ENCODE measurements at places on chromosomes 3 and 15.

DNA sequence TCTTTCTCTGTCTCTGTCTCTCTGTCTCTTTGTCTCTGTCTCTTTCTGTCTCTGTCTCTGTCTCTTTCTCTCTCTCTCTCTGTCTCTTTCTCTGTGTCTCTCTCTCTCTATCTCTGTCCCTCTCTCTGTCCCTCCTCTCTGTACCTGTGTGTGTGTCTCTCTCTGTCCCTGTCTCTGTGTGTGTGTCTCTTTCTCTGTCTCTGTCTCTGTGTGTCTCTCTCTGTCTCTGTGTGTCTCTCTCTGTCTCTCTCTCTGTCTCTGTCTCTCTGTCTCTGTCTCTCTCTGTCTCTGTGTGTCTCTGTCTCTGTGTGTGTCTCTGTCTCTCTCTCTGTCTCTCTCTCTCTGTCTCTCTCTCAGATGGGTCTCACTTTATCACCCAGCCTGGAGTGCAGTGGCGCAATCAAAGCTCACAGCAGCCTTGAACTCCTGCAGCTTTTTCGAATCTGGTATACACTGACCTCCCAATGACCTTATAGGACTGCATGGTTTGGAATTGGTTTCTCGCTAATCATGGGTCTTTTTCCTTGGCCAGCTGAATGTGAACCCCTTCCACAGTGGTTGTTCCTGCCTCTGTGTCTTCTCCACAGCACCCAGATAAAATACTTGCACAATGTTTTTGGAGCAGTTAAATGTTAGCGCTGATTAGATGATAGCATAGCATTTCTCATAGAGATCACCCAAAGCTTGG is 102.6 kb upstream of the KLHL25 start:
- DNase-seq: peak; percentile 20

DNA sequence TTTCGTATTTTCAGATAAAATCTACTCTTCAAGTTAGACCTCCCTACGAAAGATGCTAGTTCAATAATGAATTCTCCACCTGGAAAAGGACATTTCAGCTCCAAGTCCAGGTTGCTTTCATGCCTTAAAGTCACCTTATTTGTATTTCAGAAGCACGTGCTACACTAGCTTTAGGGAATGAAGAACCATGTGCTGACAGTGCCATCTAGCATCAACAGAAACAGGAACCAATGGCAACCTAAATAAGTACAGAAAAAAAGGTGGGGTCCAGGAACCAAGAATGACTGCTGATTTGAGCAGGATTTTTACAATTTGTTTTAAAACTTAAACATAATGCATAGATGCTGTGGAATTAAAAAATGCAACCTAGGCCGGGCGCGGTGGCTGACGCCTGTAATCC is 77.6 kb upstream of the SNRPN start:
- no peak for DNase-seq

DNA sequence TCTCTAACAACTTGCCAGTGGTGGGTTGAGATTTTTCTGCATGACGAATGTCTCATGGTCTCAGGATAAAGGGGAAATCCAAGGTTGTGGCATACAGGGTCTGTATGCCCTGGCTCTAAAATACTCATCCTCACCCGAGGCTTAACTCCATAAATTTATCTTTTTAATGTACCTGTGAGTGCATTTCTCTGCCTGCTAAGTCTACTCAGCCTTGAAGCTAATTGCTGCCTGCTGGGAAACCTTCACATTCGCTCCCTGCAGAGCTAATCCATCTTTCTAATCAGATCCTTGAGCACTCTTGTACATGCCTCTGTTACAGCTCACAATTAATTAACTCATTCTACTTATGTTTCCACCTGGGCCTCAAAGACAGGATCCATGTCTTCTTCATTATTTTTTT is 93.8 kb downstream of the CMSS1 start:
- DNase-seq: peak; percentile 98

GRCh38 chr15:28885630-28886430 is at the start of gene APBA2:
APBA2 (plus strand) TSS chr15:28885974; CDS start chr15:29053885, 167,911 bp downstream.
- peak; percentile 72 for DNase-seq

- no peak for DNase-seq
Observed at GRCh38 chr3:126105691-126106187, 21.8 kb upstream of the SLC41A3 start.

GRCh38 chr3:32313723-32314473 is 75.4 kb downstream of the CMTM8 start:
- DNase-seq: no peak

- DNase-seq: no peak
Observed at GRCh38 chr3:132167870-132168269, 133.1 kb upstream of the CPNE4 start.

DNA sequence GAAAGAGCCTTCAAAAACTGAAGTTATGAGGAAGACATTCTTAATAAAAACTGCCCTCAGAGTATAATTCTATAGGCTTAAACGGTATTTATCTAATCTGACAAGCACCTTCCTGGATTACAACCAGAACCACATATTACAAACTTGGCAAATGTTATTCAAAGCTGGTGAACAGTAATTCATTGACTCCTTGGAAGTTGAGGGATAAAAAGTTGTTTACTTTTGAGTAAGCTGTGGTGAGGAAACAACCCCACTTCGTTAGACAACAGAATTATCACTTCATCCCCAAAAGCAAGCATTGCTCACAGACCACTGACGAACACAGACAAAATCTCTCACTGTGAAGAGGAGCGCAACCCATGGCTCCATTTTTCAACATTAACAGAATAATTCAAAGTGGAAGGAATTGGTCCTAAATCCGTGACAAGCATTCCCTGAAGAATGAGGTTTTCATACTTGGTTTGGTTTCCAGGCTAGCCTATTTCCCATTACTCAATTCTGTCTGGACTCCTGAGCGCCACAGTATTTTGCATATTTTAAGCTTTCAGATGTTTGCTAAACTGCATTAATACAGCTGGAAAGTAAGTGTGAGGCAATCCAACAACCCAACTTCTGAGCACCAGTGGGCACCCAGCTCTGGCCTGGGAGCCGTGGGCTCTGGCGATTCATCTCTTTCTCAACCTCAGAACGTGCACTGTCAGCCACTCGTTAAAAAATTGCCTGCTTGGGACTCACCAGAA is 32.7 kb downstream of the LRIG1 start:
- no peak for DNase-seq

DNA sequence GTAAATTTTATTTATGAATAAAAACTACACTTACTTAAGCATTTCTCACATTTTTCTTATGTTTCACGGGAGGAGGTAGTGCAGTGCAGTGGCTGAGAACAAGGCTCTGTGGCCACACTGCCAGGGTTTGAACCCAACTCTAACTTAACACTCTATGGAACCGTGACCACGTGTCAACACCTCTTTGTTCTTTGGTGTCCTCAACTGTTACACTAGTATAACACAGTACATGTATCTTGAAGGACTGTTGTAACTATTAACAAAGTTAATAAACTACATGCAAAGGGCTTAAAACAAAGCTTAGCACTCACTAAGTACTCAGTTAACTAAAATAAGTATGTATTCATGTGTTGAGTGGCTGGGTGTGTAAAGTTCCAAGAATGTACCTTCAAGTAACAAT is 19.5 kb downstream of the CD47 start:
- no peak for DNase-seq

- DNase-seq: no peak
Observed at GRCh38 chr3:129231331-129232119, 17.9 kb upstream of the COPG1 start.

- peak; percentile 82 for DNase-seq
Observed at GRCh38 chr3:69094467-69095205, 9.9 kb downstream of the ARL6IP5 start.

DNA sequence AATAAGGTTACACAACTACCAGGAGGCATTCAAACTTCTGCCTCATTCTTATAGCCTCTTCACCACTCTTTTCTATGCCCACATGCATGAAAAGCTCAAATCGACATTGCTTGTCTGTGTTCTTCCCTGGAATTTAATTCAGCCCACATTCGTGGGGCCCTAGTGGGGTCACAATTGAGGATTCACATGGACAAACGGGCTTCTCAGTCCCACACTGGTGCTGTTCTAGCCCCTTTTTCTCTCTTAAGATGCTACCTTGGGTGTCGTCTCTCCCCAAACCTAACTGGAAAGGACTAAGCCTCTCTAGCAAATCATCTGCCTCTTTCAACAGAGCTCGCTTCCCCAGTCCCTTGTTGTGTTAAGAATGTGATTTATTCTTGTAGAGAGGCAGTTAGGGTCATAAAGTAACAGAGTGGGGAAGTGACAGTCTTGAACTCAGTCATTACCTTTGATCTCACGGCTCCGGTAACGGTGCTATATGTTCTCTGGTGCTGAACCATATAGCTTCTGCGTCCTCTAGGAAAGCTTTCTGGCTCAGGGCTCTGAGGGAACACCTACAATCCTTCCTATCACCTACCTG is 4.9 kb downstream of the LPP start:
- no peak for DNase-seq

DNA sequence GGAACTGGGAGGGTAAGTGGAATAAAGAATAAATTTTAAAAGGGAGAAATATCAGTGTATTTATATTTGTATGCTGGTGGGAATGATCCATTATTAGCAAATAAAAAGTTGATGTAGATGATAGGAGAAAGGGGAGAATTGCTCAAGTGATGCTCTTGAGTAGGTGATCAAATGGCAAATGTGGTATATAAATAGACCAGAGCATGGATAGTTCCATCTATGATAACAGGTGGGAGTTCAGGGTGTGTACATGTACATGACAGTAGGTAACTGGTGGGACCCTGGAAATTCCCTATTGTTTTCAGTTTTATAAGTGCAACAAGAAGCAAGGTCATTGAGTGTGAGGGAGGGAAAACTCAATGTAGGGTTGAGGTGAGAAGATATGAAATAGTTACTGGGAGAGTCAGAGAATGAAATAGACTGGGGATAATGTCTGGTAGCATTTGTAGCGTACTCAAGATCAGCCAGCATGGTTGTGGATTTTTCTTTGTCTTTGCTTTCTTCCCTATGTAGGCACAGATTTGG is 31.3 kb upstream of the EBLN2 start:
- DNase-seq: no peak

GRCh38 chr15:25653371-25653770 is 209.8 kb downstream of the ATP10A start:
- DNase-seq: no peak

DNA sequence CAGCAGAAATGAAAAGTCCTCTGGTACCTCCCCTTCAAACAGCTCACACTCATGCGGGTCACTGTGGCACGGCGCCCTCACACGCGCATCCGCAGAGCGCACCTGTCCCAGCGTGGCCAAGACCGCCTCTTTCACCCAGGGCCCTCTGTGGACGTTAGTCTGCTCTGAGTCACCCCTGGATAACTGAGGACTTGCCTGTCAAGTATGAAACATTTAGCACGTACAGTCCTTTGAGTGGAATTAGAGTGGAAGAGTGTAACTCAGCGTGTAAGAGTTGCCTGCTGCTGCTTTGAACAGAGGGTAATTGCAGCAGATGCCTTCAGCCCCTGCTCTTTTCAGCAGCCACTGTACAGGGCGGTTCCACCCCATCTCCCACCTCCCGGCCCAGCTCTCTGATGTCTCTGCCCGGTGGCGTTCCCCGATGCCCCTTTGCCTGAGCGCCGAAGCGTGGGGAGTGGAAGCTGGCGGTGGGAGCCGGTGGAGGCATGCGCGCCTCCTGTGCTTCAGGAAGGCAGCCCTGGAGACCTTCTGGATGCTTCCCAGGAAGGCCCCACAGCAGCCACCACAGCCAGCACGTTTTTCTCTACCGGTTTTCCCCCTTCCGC is 23.0 kb downstream of the CPN2 start:
- DNase-seq: no peak

GRCh38 chr3:150216041-150216811 is 191.9 kb upstream of the TSC22D2 start:
- no peak for DNase-seq

- no peak for DNase-seq
Observed at GRCh38 chr15:30958219-30958618, 33.2 kb downstream of the MTMR10 start.

GRCh38 chr3:42120866-42121265 is 29.7 kb downstream of the TRAK1 start:
- DNase-seq: no peak

DNA sequence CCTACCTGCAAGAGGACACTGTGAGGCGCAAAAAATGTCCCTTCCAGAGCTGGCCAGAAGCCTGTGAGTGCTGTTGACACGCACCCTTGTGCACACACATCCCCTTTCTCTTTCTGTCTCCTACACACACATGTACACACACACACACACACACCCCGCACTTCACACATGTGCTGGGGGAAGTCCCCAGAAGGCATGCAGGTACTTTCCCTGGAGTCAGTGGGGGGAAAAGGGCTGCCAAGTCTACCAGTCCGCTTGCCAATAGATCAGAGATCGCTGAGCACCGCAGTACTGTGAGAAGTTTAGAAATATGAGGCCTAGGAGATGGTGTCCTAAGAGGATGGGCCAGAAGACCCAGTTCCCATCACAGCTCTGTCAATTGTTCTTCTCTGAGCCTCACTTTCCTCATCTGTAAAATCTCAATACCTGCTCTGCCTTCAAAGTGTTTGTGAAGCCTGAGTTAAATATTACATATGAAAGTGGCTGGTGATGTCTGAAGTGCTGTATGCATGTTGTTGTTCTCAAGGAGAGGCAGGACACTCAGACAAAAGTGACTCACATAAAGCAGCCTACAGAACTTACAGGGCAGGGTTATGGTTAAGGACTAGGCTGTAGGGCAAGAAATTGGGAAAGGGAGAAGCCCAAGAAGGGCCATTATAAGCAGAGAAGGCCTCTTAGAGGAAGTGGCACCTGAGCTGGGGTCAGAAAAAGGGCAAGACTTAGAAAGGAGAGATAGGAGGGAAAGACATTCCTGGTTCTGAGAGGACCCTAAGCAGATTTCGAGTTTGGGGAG is 6.8 kb downstream of the IL17RE start:
- DNase-seq: no peak

DNA sequence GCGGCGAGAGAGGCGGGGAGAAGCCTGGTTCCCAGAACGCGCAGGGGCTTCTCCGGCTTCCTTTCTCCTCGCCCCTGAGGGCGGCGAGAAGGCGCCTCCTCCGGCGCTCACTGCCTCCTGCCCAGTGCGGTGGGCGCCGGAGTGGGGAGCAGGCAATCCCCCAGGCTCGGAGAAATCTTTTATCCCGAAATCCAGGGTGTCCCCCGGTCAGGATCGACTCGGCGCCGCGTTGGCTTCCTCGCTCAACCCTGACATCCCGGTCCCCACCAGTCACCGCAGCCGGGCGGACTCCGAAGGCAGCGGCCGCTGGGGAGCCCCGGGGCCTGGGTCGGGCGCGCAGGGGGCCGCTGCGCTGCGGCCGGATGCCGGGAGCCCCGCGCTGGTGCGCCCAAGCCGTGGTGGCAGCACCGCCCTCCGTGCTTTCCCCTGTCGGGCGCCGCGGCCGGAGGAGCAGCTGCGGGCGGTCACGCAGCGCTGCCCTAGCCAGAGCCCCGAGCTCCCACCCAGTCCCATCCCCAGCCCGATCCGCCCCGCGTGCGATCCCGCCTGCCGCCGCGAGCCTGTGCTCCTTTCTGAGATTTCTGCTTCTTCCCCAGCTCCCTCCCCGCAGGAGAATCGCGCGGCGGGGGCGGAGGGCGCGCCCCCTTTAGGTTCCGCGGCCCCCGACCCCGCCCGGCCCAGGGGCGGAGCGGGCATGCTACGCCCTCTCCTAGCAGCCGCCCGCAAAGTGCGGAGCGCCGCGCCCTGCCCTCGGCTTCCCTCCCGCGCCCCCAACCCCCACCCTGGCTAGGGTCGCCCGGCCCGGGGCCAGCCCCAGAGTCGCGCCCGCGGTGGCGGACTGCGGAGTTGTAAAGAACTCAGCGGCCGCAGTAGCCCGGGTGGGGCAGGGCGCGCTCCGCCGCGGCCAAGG is 683 bp upstream of the CACNA2D3 start:
- DNase-seq: peak; percentile 32

- no peak for DNase-seq
Observed at GRCh38 chr15:70480196-70480856, 283.0 kb downstream of the UACA start.

- DNase-seq: no peak
Observed at GRCh38 chr3:154829929-154830328, 250.2 kb upstream of the MME start.

Measured in NCI-H82 (cell line).